CD4-positive, alpha-beta memory T cell (primary cell): ENCODE measurements at places on chromosomes 3 and 15. TPM values are rescaled to one million over a fixed set of nuclear protein-coding genes. Genes with fewer than 3 reads are reported as not detected.

DNA sequence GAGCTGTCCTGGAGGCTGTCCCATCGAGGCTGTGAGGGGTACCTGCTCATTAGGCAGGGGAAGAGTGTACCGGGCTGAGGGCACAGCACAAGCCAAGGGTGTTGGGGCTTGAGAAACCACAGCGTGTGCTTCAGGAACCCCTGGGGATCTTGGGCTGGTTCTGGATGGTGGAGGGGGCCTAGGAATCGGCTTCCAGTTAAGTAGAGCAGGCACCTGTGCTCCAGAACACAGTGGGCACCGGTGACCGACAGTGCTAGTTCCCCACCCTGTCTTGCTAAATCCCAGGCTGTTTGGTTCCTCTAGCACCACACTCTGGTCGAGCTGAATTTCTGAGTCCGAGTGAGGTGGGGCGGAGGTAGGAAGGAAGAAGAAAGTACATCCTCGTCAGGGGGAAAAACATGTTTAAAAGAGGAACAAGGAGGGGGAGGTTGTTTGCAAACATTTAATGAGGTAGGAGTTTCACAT, 29.1 kb downstream of the SLC6A6 start:
- no peak for DNase-seq
- peak overlapping the region; percentile 98 for H3K27ac ChIP-seq
- peaks cover 97% of the 10 kb centered on the region for H3K4me1 ChIP-seq
- no peaks in the 10 kb centered on the region for H3K36me3 ChIP-seq
- H3K27me3 ChIP-seq = no peaks in the 10 kb centered on the region
- peak overlapping the region; percentile 77 for H3K4me3 ChIP-seq

DNA sequence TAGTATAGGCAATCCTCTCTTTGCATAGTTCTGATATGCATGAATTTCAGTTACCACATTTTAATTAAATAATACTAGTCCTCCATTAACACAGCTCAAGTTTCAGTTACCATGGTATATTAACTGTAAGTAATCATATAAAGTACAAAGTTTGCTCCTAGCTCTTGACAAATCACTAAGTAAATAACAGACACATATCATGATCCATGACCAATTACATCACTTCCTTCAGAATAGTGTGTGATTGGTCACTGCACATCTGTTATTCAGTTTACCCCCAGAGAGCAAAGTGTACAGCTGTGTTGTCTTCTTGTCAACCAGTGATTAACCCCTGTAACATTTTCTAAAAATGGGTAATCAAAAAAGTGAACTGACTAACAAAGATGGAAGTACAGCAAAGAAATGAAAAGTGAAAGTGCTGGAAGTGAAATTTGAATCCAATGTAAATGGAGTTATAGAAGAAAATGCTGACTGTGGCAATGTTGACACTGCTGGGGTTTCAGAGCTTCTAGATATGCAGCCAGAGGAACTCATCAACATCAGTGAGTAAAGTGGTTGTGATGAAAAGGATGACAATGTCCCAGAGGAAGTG, 30.2 kb upstream of the LEKR1 start:
- H3K27me3 ChIP-seq = no peaks in the 10 kb centered on the region
- H3K27ac ChIP-seq = no peak overlapping the region
- H3K4me1 ChIP-seq = peaks cover 8% of the 10 kb centered on the region

- H3K4me3 ChIP-seq = no peak overlapping the region
- no peaks in the 10 kb centered on the region for H3K4me1 ChIP-seq
- no peak for DNase-seq
- H3K27me3 ChIP-seq = no peaks in the 10 kb centered on the region
- H3K27ac ChIP-seq = no peak overlapping the region
Observed at GRCh38 chr3:185103359-185104127, 49.3 kb downstream of the C3orf70 start.

GRCh38 chr15:40244961-40245523, 6.2 kb downstream of the PAK6 start:
- no peak for DNase-seq
- H3K4me3 ChIP-seq = no peak overlapping the region
- no peaks in the 10 kb centered on the region for H3K4me1 ChIP-seq
- H3K36me3 ChIP-seq = no peaks in the 10 kb centered on the region

GRCh38 chr3:22358334-22358733, 607.3 kb upstream of the ZNF385D start:
- no peak for DNase-seq
- no peaks in the 10 kb centered on the region for H3K4me1 ChIP-seq
- H3K27ac ChIP-seq = no peak overlapping the region

DNA sequence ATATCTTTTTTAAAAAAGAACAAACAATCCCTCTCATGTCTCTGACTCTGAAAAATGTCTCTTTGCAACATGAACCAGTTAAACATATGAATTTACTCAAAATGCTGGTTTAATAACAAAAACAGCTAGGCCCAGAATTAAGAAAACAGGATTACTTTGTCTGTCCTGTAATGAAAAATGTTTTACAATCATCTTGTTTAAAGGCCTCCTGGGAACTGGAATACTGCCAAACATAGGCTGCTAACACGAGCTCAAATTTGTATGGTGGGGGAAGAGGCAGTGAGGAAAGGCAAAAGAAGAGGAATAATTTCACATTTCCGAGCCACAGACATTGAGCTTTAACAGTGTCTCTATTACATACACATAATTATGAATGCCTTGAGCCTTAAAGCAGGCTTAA, 61.7 kb upstream of the PPIB start:
- no peaks in the 10 kb centered on the region for H3K36me3 ChIP-seq
- DNase-seq = no peak
- no peak overlapping the region for H3K27ac ChIP-seq
- H3K4me3 ChIP-seq = no peak overlapping the region
- H3K4me1 ChIP-seq = no peaks in the 10 kb centered on the region

- peaks cover 30% of the 10 kb centered on the region for H3K4me1 ChIP-seq
- H3K36me3 ChIP-seq = no peaks in the 10 kb centered on the region
- no peak overlapping the region for H3K27ac ChIP-seq
- H3K27me3 ChIP-seq = peaks cover 9% of the 10 kb centered on the region
Observed at GRCh38 chr3:42500091-42500490, 2.4 kb upstream of the VIPR1 start.

DNA sequence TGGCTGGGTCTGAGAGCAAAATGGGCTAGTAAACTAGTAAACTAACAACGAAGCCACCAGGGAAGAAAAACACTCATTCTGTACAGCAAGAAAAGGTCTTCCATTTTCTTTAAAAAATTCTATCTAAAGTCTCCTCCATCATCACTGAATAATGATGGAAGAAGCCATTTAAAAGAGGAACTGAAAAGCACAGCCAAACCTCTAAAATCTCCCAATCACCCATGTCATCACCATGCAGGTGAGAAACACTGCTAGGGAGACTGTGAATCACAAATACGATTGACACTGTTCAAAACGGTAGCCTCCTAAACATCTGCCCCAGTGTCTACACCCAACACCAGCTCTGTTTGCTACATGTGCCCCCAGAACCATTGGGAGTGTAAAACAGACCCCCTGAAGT, 140.4 kb downstream of the RORA start:
- no peak for DNase-seq
- H3K27me3 ChIP-seq = no peaks in the 10 kb centered on the region
- no peak overlapping the region for H3K27ac ChIP-seq
- H3K4me3 ChIP-seq = no peak overlapping the region
- no peaks in the 10 kb centered on the region for H3K36me3 ChIP-seq

- no peaks in the 10 kb centered on the region for H3K4me1 ChIP-seq
- no peak overlapping the region for H3K4me3 ChIP-seq
- H3K36me3 ChIP-seq = no peaks in the 10 kb centered on the region
Observed at GRCh38 chr15:94451466-94451865, 220.1 kb downstream of the MCTP2 start.

DNA sequence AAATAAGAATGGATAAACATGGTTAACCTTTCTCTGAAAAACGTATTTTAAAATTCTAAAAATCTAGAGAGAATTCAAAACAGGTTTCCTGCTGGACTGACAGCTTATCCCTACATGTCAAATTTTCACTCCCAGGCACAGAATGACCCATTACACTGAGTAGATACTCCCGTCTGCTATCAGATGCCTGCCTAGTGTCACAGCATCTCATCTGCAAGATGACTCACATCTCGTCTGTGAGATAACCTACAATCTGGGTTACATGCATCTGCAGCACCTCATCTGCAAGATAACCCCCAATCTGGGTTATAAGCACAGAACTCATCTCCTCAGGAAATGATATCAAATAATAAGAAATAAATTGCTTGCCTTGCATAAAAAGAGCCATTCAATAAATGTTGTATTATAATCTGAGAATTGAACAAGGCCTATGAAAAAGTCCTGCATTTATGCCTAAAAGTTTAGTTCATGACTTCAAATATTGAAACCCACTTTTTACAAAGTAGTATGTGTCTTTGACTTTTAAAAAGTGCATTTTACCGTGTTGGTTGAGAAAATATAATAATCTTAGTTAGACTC, 188.3 kb upstream of the THBS1 start:
- H3K27me3 ChIP-seq = no peaks in the 10 kb centered on the region
- DNase-seq = no peak
- no peaks in the 10 kb centered on the region for H3K36me3 ChIP-seq
- no peaks in the 10 kb centered on the region for H3K4me1 ChIP-seq
- H3K4me3 ChIP-seq = no peak overlapping the region

GRCh38 chr3:106813742-106814141, 563.5 kb upstream of the CCDC54 start:
- no peak for DNase-seq
- no peak overlapping the region for H3K27ac ChIP-seq
- no peaks in the 10 kb centered on the region for H3K36me3 ChIP-seq

The FOXL2 gene
- not detected for polyA plus RNA-seq

The CCDC32 gene
- polyA plus RNA-seq = 49.3 TPM
